Activated B cell treated with CpG ODN at 0.5 μM for 24 hours (primary cell): ENCODE measurements at places on chromosomes 11 and 22. TPM values are rescaled to one million over a fixed set of nuclear protein-coding genes. Genes with fewer than 3 reads are reported as not detected.

DNA sequence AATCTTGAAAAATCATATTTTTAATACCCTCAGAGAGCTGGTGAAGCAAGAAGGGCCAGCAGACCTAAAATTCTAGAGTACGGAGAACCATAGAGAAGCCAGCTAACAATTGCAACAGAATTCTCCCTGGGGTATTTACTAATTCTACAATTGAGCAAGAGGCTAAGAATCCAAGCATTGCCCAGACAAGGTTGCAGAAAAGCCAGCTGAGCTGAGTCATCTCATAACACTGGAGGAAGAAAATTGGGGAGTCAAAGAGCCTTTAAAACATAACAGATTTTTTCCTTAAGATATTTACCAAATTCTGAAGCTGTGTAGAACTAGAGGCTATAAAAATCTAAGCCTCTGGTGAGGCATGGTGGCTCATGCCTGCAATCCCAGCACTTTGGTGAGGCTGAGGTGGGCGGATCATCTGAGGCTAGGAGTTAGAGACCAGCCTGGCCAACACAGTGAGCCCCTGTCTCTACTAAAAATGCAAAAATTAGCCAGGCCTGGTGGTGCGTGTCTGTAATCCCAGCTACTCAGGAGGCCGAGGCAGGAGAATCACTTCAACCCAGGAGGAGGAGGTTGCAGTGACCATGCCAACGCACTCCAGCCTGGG, 13.6 kb upstream of the TMEM216 start:
- no peak for DNase-seq

DNA sequence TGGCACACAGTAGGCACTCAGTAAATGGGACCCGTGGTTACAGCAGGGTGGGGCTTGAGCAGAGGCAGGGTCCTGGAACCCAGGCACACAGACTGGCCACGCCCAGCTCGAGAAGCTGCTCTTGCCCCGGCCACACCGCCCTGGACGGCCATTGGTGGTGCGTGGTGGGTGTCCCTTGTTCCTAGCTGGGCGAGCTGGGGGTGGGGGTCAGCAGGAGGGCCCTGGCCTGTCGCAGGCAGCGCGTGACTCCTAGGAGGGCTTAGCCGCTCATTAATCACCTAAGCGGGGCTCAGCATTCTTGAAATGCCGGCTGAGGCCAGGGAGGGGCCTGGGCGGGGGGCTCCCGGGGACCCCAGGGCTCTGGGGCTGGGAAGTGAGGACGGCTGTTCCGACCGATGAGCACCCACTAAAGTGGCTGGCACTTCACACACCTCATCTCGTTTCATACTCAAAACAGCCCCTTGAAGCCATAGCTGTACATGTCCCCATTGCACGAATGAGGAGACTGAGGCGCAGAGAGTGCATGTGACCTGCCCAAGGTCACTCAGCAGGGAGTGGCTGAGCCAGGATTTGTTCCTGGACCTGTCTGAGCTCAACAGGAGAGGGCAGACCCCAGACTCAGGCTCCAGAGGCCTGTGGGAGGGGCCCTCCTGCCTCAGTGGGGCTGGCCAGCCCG, 11.6 kb downstream of the MYRF start:
- DNase-seq, result no peak

DNA sequence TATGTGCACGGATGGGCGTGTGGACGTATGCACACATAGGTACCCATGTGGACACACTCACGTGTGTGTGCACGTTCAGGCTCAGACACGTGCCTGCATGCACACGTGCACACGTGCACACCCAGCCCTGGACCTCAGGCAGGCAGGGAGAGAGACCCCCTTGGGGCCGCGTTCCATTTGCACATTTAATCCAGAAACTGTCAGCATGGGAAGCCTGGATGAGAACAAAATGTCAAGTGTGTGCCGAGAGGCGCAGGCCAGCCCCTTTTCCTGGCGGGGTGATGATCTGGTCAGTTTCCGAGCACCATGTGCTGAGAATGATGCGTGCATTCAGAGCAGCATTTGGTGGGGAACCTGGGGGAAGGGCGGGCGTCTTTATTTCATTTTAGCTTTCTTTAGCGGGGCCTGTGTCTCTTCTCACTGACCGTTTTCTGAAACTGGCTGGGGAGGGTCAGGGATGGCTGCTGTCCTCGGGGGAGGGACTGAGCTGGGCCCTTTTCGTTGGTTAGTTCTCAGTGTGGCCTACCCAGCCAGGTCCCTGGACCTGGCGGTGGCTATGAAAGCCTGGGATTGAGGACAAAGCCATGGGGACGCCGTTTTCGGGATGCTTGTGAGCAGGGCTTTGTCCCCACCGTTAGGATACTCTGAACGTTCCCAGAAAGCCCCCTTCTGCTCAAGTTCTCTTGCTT, 96.3 kb downstream of the KCNQ1 start:
- no peak for DNase-seq

DNA sequence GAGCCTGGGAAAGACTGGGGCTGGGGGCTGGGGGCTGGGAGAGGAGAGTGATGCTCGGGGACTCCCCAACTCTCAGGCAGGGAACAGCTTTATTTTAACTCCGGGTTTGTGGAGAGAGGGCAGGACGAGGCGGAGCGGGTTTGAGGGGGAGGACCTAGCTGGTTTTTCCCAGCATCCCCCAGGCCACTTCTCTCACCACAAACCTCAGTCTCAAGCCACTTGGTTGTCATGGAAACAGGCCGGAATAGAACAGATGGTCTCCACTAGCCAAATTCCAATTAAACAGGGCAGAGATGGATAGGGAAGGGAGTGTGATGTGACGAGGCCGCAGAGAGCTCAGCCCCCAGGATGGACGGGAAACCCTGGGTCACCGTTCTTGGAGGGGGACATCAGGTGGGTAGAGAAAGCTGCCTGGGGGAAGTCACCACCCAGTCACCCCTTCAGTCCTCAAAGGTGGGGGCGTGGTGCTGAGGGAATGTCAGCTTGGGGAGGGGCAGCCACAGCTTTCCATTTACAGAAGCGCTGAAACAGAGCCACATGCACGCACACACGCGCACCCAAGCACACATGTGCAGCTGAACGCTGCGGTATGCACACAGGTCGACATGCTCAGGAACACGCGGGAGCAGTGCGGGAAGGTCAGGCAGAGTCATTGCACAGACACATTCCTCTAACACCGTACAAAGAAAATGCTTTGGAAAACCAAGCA, 19.2 kb downstream of the NECTIN1 start:
- no peak for DNase-seq

- no peak for DNase-seq
These were observed 29.9 kb upstream of the ACER3 start for GRCh38 chr11:76830639-76831327.

The BDNF gene
- total RNA-seq, result not detected in 2 replicates
